ENCODE measurements at places on chromosomes 16 and 17.

GRCh38 chr17:55124730-55125360 is 139.9 kb upstream of the HLF start:
- no peak for DNase-seq

- no peak for DNase-seq
Measured at GRCh38 chr16:81891736-81892364, 112.8 kb downstream of the PLCG2 start.

DNA sequence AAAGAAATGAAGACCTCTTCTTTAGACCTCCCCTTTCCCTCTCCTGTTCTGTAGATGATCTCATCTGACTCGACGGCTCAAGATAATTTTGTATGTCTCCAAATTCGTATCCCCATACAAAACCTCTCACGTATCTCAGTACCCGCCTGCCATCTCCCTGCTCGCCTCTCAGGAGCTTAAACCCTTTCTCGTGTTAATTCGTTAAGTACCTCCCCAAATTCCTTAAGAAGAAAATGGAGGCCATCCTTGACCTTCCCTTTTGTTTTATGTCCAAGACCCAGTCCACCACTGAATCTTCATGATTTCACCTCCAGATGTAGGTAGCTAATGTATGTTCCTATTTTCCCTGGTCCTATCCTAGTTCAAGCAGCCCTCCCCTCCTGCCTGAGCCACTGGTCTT is 41.6 kb downstream of the OR3A1 start:
- no peak for DNase-seq

DNA sequence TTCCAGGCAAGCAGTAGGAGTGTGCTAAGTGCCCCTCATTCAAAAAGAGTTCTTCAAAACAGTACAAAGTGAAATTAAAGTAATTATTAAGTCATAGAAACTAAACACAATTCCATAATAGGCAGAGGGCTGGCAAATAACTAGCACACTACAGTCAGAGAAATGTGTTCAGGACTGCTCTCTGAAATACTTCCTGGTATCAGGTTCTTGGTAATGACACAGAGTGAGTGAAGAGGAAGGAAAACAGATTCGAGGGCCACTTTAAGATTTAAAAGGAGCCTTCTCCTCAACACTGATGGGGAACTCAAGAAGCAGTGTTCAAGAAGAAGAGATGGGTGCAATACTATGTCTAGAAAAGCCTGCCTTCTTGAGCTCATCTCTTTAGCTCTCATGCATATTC is 139.2 kb downstream of the TOX3 start:
- no peak for DNase-seq

DNA sequence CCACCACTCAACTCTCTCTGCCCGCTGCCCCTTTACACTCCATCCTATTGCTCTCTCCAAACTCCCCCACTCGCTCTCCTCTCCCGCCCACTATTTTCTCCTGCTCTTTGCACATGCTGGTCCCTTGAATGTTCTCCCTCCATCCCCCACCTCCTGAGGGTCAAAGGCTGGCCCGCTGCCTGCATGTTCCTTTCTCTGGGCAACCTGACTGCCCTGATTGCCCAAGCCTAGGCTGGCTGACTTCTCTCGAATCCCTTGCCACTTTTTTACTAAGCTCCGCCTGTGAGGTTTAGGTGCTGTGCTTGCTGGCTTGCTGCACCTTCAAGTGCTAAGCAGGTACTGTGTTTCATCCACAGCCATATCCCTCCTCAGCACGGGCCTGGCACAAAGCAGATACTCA is 2.7 kb downstream of the EMC8 start:
- no peak for DNase-seq

DNA sequence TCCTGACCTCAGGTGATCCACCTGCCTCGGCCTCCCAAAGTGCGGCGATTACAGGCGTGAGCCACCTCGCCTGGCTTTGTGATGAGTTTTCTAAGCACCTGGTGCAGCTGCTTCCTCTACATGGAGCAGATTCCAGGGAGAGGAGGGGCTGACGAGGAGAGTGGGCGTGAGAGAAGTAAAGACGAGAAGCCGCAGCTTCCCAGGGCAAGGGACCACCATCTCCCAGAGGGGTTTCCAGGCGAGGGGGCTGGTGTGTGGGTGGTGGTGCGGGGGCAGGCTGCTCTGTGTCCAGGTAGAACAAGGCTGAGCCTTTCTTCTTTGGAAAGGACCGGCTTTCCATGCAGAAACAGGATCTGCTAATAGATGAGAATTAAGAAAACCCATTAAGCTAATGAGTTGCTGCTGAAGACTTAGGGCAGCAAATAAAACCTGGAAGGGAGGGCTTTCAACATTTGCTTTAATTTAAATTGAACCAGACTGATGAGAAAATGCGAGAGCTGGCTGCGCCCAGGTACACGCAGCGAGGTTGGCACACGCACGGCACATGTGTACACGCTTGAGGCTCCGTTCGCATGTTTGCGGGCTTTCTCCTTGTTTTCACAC is 236.7 kb downstream of the RBFOX3 start:
- no peak for DNase-seq

- DNase-seq = no peak
Measured at GRCh38 chr16:19105891-19106624, 7.7 kb upstream of the ITPRIPL2 start.

Measured in stimulated activated CD4-positive, alpha-beta T cell treated with anti-CD3 and anti-CD28 coated beads, TNF-alpha, amount 100 ng/mL, for 48 hours (primary cell).